Karpas-422 (cell line): ENCODE measurements at places on chromosomes 3 and 15. TPM values are rescaled to one million over a fixed set of nuclear protein-coding genes. Genes with fewer than 3 reads are reported as not detected.

GUCA1C gene
- not detected in 2 replicates for total RNA-seq

ETV5 gene
- 85.1 and 111 TPM in 2 replicates for total RNA-seq

GRCh38 chr3:72381584-72381983 lies 466.7 kb downstream of the SHQ1 start:
- H3K36me3 ChIP-seq = 0 out of 2 replicates have a peak, but pooled peaks cover 3% of the 10 kb centered on the region
- no peaks in the 10 kb centered on the region for H3K27me3 ChIP-seq
- H3K4me3 ChIP-seq = no peak overlapping the region
- no peak overlapping the region for H3K27ac ChIP-seq
- no peak for DNase-seq

CD200R1 gene
- not detected in 2 replicates for total RNA-seq

DNA sequence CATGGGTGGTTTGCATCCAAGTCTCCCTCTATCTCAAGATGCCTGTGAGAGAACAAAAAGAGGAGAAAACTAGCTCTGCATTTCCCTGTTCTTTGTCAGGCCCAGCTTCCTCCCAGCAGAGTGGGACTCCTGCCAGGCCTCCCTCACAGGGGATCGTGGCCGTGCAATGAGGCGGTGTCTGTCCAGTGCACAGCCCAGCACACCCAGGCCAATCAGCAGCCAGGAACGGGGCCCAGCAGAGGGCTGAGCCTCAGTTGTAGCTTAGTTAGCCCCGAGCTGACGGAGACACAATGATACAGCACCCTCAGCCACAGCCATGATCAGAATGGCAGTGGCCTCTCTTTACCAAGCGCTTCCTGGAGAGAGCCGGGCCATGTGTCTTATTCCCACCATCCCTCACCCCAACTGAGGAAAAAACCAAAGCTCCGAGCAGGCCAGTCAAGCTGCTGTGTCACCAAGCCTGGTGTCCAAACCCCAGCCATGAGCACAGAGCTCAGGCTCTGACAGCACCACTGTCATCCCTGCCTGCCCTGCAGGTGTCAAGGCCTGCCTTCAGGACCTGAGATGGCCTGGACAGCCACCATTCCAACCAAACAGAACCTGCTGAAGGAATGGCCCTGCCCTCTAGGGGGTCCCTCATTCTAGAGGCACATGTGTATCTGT lies 71.1 kb downstream of the DNAJB8 start:
- no peak overlapping the region for H3K4me3 ChIP-seq
- no peaks in the 10 kb centered on the region for H3K27me3 ChIP-seq
- no peaks in the 10 kb centered on the region for H3K36me3 ChIP-seq
- H3K4me1 ChIP-seq = no peaks in the 10 kb centered on the region
- H3K27ac ChIP-seq = no peak overlapping the region

DNA sequence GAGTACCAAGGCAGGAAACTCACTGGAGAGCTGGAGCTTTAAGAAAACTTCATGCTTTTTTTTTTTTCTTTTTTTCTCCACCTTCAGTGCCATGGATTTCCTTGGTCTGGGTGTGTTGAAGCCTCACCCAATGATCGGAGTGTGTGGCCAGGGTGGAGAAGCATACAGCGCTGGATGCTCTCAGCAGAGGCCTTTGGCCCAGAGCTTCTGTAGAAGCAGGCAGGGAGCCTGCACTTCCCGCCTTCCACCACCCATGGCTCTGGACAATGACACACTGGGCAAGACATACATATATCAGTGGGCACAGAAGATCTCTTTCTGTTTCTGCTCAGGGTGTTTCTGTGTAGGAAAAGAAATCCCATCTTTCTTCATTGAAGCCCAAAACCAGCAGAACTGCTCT lies 55.8 kb upstream of the ACAD9 start:
- H3K4me1 ChIP-seq = no peaks in the 10 kb centered on the region
- H3K4me3 ChIP-seq = no peak overlapping the region
- H3K27ac ChIP-seq = no peak overlapping the region
- H3K27me3 ChIP-seq = no peaks in the 10 kb centered on the region

WDR93 gene
- not detected in 2 replicates for total RNA-seq

CHRM5 gene
- not detected in 2 replicates for total RNA-seq

- no peak overlapping the region for H3K4me3 ChIP-seq
- no peaks in the 10 kb centered on the region for H3K27me3 ChIP-seq
- DNase-seq = no peak
These were observed 170.7 kb downstream of the OCA2 start for GRCh38 chr15:27928386-27928785.

DNA sequence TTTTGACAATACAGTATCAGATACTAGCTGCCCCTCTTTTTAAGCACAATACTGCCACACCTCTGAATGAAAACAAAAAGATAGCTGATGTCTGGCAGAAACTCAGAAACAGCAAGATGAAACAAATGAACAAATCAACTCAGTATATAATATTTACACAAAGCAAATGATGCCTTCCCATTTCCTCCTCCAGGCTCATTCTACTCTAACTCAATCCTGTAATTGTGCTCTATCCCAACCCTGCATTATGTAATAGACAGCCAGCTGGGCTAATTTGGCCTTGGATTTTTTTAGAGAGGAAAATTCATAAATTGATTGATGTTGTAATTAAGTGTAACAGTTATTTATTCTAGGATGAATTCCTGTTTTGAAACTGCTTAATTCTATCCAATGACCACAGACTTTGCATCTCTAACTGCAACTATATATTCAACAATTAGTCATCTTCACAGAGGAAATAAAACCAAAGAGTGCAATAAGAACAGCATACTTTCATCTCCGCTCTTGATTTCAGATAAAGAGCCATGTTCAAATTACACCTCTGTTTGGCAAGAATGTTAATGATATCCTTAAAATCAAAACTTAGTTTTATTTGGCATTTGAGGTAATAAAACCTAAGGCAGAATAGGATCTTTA lies 6.1 kb downstream of the ATG3 start:
- H3K4me3 ChIP-seq = no peak overlapping the region
- H3K27ac ChIP-seq = peak overlapping the region; percentile 57
- H3K4me1 ChIP-seq = peaks cover 42% of the 10 kb centered on the region
- DNase-seq = no peak
- H3K36me3 ChIP-seq = peaks cover 46% of the 10 kb centered on the region; the same call in 1 of the 2 replicates
- no peaks in the 10 kb centered on the region for H3K27me3 ChIP-seq

DNA sequence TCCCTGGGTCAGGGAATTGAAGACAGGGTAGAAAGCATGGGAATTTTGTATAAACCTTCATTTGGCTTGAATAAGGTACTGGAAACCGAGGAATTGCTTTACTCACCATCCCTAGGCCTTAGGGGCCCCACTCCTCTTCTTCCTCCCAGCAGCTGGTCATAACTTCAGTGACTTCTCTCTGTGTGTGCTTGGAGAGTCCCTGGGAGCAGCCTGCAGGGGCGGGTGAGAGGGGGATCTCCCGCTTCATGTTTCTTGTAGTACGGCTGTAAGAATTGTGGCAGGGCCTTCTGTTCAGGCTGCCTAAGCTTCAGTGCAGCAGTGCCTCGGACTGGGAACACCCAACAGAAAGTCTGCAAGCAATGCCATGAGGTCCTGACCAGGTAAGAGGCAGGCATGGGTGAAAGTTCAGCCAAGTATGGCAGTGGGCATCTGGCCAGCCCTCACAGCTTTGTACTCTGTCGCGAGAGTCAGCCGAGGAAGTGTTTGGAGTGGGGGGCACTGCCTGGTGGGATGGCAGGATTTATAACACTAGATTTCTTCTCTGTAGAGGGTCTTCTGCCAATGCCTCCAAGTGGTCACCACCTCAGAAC lies 1.7 kb upstream of the DNAJC17 start:
- no peak overlapping the region for H3K4me3 ChIP-seq
- H3K27me3 ChIP-seq = no peaks in the 10 kb centered on the region
- no peak overlapping the region for H3K27ac ChIP-seq
- H3K36me3 ChIP-seq = no peaks in the 10 kb centered on the region
- H3K4me1 ChIP-seq = peaks cover 21% of the 10 kb centered on the region

- H3K4me3 ChIP-seq = no peak overlapping the region
- H3K27me3 ChIP-seq = no peaks in the 10 kb centered on the region
- DNase-seq = no peak
- no peaks in the 10 kb centered on the region for H3K36me3 ChIP-seq
These were observed 2.4 kb upstream of the CYP1A1 start for GRCh38 chr15:74727727-74728126.

UBA5 gene
- total RNA-seq = 59.9 and 62.1 TPM in 2 replicates

DNA sequence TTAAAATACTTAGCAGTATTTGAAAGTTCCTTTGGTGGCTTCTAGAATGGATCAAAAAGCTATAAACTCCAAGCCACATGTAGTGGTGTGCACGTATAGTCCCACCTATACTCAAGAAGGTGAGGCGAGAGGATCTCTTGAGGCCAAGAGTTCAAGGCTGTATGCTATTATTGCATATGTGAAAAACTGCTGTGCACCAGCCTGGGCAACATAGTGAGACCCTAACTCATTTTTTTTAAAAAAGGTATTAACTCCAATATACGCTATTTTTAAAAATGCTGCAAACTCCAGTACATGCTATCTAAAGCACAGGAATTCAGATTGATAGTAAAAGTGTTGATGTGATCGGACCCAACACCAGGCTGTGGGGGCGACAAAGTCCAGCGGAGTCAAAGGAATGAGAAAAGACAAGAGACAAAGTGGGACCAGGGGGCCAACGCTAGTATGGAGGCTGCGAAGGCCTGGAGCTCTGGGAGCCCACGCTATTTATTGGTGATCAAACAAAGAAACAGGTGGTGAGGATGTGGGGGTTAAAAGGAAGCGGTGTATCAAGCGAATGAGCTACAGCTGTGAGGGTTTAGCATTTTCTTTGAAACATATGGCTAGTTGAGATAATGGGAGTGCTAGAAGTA lies 66.6 kb downstream of the ARIH1 start:
- H3K4me3 ChIP-seq = no peak overlapping the region
- H3K27me3 ChIP-seq = no peaks in the 10 kb centered on the region
- H3K27ac ChIP-seq = no peak overlapping the region
- H3K4me1 ChIP-seq = no peaks in the 10 kb centered on the region
- H3K36me3 ChIP-seq = peaks cover 45% of the 10 kb centered on the region

DNA sequence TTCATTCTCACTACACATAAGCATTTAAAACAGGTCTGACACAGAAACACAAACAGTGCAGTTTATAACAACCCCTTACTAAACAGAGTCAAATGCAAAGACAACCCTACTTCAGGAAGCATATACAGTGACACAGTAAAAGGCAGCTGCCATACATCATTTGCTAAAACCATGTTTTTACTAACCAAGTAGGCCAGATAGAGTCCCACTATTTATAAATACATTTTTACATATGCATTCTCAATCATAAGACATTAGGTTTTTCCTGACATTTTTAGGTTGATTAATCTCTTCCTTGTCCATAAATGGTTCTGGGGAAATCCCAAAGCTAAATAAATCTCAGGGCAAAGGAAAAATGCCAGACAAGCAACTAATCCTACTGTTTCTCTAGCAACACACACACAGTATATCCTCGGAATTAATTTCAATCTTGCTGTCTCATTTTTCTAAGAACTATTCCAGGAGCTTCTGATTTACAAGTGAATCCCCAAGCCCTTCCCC lies 39.0 kb downstream of the CHAC1 start:
- H3K4me1 ChIP-seq = no peaks in the 10 kb centered on the region
- peaks cover 24% of the 10 kb centered on the region; the same call in 1 of the 2 replicates for H3K36me3 ChIP-seq
- H3K27ac ChIP-seq = no peak overlapping the region
- H3K4me3 ChIP-seq = no peak overlapping the region
- no peak for DNase-seq

KCNH8 gene
- total RNA-seq = 0.11 and 0.19 TPM in 2 replicates

GRCh38 chr3:73718326-73719110 lies 93.8 kb upstream of the PDZRN3 start:
- H3K27me3 ChIP-seq = no peaks in the 10 kb centered on the region
- H3K4me3 ChIP-seq = no peak overlapping the region
- no peaks in the 10 kb centered on the region for H3K36me3 ChIP-seq
- no peak overlapping the region for H3K27ac ChIP-seq

SNX33 gene
- 0.07 TPM in 1 of 2 replicates, not detected in the other for total RNA-seq

GRCh38 chr15:52162260-52162659 lies 28.9 kb downstream of the GNB5 start:
- DNase-seq = no peak
- H3K4me1 ChIP-seq = peaks cover 14% of the 10 kb centered on the region
- H3K36me3 ChIP-seq = no peaks in the 10 kb centered on the region
- H3K27me3 ChIP-seq = no peaks in the 10 kb centered on the region
- no peak overlapping the region for H3K27ac ChIP-seq

- no peak overlapping the region for H3K4me3 ChIP-seq
- H3K4me1 ChIP-seq = no peaks in the 10 kb centered on the region
These were observed 8.2 kb upstream of the EPHB3 start for GRCh38 chr3:184553385-184553784.

DNA sequence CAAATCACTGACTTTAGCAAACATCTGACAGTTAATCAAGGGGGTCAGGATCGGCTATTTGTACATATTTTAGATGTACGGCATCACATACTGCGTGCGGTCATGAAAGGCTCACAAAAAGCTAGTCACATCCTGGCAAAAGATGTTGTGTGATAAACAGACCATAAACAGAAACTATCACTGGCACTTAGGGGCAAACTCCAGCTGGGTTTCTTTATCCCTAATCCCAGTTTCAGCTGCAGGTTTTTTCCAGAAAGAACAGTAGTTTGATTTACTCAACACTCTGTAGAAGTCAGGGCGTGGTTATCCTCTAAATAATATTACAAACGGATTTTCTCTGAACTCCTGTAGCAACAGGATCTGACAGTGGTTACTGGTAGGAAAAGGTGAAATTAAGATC lies 112.4 kb upstream of the BHLHE40 start:
- H3K36me3 ChIP-seq = no peaks in the 10 kb centered on the region
- no peaks in the 10 kb centered on the region for H3K4me1 ChIP-seq
- no peaks in the 10 kb centered on the region for H3K27me3 ChIP-seq
- H3K4me3 ChIP-seq = no peak overlapping the region
- no peak overlapping the region for H3K27ac ChIP-seq

C3orf85 gene
- not detected in 2 replicates for total RNA-seq

- no peaks in the 10 kb centered on the region for H3K4me1 ChIP-seq
- no peak overlapping the region for H3K4me3 ChIP-seq
- H3K27ac ChIP-seq = no peak overlapping the region
- H3K36me3 ChIP-seq = no peaks in the 10 kb centered on the region
These were observed 110.3 kb upstream of the MITF start for GRCh38 chr3:69628951-69629350.

DNA sequence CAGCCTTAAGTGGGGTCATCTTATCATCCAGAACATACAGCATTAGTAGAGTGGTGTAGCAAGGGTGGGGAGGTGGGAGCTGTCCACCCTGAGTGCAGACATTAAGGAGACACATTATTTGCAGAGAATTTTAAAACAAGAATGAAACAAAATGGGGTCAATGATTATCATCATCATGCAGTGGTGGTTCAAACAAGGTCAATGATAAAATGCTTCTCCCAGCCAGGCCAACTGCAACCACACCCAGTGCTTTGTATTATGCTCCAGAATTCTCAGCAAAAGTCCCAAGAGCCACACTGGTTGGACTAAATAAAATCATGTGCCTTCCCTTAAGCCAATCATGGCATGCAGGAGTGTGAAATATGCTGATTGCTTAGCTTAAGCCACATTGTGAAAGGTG lies 96.7 kb upstream of the FHIT start:
- H3K4me3 ChIP-seq = no peak overlapping the region
- no peaks in the 10 kb centered on the region for H3K4me1 ChIP-seq
- H3K27me3 ChIP-seq = no peaks in the 10 kb centered on the region
- H3K36me3 ChIP-seq = no peaks in the 10 kb centered on the region

GRCh38 chr15:60184579-60184978 lies 180.5 kb downstream of the FOXB1 start:
- no peaks in the 10 kb centered on the region for H3K27me3 ChIP-seq
- H3K4me3 ChIP-seq = no peak overlapping the region
- no peaks in the 10 kb centered on the region for H3K36me3 ChIP-seq
- no peak for DNase-seq
- no peak overlapping the region for H3K27ac ChIP-seq

- no peak for DNase-seq
- no peaks in the 10 kb centered on the region for H3K36me3 ChIP-seq
- H3K27ac ChIP-seq = no peak overlapping the region
- H3K4me1 ChIP-seq = no peaks in the 10 kb centered on the region
- H3K4me3 ChIP-seq = no peak overlapping the region
These were observed 222.0 kb downstream of the NEK10 start for GRCh38 chr3:27147215-27147614.

PRSS50 gene
- total RNA-seq = not detected in 2 replicates

PLCH1 gene
- total RNA-seq = 0.34 and 0.51 TPM in 2 replicates
